Brain (organoid and tissue), 16 donors: ENCODE measurements at places on chromosomes 4 and X.

- DNase-seq: no peak
Measured at GRCh38 chr4:20194123-20195013, 57.3 kb upstream of the SLIT2 start.

GRCh38 chr4:80266253-80266901 is at the start of gene FGF5:
FGF5 (plus strand) TSS chr4:80266664; CDS start chr4:80266825, 161 bp downstream.
- DNase-seq: peak; percentile 63

GRCh38 chr4:138675685-138676084 is 339.9 kb upstream of the NOCT start:
- DNase-seq: no peak

- no peak for DNase-seq
Measured at GRCh38 chrX:72294497-72294896, 11.2 kb downstream of the CITED1 start.

- DNase-seq: no peak
Measured at GRCh38 chrX:56762707-56763555, 33.9 kb downstream of the NBDY start.

DNA sequence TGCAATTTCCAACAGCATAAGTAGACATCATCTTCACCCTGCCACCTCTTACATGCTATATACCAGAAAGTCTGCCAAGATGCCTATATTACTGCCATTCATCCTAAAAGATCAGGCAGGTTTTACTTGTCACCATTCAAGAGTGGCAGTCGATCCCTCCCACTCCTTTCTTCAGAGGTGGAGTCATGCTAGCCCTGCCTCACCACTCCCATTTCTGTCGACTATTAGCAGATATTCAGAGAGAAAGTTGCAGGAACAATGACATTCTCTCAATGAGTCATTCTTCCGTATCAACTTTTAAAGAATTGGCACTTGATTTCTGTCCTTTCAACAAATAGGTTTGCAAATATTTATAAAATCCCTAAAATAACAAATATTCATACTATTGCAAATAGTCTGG is 1060.1 kb downstream of the ADGRL3 start:
- DNase-seq: no peak

- DNase-seq: no peak
Measured at GRCh38 chr4:138200236-138200590, 41.9 kb downstream of the SLC7A11 start.

DNA sequence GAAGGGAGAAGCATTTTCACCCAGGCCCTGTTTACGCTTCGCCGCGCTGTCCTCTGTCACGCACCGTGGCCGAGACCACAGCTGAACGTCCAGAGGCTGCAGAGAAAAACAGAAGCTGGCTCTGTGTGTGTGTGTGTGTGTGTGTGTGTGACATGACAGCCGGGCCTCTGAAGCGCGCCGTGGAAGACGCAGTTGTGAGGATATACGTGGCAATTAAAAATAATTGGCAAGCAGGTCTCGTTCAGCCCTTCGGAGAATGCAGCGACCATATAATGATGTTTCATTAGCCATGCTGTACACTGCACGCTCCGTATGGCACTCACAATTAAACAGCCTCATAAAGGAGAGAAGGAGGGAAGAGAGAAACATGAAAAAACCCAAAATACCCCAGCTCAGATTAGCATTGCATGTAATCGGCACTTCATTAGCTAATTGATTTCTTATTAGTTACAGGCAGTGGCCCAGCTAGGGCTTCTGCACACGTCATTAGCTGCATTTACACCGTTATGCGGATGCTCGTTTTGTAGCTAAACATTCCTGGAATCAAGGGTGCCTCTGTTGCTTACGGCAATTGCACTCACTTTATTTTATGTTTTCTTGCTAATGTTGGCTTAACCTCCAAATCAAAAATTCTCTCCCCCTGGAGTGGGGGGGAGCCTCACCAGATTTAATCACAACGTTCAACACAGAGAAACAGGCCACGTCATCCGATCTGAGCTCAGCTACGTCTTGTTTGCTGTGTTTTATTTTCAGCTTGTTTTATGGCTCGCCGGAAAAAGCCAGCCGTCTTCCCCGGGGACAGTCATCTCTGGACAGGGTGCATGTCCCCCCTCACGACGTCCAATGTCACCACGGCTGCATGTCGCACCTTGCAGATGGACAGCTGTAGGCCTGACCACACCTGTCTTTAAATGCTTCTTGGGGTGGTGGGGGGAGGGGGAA is 74.6 kb upstream of the SHOX start:
- peak; percentile 94 for DNase-seq

- DNase-seq: no peak
Measured at GRCh38 chr4:1210971-1211370, 38.0 kb downstream of the CTBP1 start.

GRCh38 chr4:153622778-153623240 is 61.3 kb upstream of the TLR2 start:
- no peak for DNase-seq

DNA sequence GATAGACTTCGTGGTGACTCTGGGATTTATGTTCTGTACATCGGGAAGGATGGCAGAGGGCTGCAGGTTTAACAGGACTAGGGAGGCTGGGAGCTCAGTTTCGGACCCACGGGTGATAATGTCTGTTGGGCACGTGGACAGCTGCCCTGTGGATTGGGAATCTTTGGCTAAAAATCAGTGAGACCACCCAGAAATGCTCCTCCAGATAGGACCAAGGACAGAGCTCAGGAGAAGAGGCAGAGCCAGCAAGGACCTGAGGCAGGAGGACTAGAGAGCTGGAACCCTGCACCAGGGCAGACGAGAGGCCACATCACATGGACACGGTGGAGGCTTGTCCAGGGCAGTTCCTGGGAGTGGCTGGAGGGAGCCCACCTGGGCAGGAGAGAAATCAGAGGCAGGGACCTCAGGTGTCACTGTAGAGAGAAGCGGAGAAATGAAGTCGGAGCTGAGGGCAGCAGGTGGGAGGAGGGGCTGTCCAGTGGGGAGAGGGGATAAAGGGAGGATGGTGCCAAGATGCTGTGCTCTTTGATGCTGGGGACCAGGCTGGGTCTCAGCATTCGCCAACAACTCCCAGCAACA is 79.2 kb downstream of the CPZ start:
- DNase-seq: no peak

GRCh38 chrX:70444946-70445656 is 466 bp downstream of the DLG3 start:
- no peak for DNase-seq

- DNase-seq: no peak
Measured at GRCh38 chr4:136036744-136037143, 1495.5 kb downstream of the PCDH18 start.

GRCh38 chr4:34105311-34105710 is 2139.0 kb downstream of the ARAP2 start:
- no peak for DNase-seq

GRCh38 chrX:37712458-37712857 is 26.9 kb downstream of the XK start:
- DNase-seq: no peak

DNA sequence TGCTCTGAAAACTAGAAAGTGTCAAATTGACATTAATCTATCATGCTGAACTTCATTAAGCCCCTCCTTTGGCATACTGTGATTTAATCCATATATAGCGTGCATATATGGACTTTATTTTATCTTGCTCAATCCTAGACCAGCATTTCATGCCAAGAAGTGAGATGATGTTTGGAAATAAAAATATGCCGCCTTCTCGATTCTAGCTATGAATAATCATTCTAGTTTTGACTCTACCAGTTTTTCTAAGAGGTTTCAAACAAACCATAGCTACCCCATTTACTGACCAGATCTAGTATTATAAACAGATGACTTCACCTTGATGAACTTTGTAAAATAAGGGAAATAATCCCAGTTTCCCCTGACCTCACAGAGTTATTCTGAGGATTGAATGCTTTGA is 95.0 kb downstream of the ARX start:
- no peak for DNase-seq

GRCh38 chr4:187236209-187236890 is 512.7 kb upstream of the FAT1 start:
- peak; percentile 87 for DNase-seq

GRCh38 chr4:114907568-114907967 is 205.9 kb downstream of the NDST4 start:
- no peak for DNase-seq

DNA sequence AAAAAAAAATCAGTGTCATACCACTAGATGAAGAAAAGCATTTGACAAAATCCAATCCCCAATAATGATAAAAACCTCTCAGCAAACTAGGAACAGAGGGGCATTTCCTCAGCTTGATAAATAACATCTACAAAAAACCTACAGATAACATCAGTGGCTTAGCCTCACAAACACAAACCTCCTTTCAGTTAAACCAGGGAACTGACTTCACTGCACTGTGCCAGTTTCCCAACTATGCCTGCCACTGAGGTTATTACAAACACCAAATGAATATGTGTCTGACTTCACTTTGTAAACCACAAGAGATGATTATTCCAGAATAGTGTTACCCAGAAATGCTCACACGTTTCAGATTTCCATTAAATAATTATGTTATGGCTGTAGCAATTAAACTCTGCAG is 15.3 kb downstream of the MTMR8 start:
- no peak for DNase-seq

GRCh38 chrX:123311486-123311885 is 127.4 kb downstream of the GRIA3 start:
- DNase-seq: no peak

- peak; percentile 52 for DNase-seq
Measured at GRCh38 chrX:13051529-13052172, 7.2 kb upstream of the FAM9C start.

DNA sequence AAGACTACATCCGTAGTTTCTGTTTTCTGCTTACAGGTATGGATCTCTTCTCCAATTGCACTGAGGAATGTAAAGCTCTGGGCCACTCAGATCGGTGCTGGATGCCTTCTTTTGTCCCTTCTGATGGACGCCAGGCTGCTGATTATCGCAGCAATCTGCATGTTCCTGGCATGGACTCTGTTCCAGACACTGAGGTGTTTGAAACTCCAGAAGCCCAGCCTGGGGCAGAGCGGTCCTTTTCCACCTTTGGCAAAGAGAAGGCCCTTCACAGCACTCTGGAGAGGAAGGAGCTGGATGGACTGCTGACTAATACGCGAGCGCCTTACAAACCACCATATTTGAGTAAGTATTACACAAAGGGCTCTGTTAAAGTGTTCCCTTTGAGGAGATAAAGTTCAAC is 13.8 kb downstream of the PCDH10 start:
- DNase-seq: no peak

GRCh38 chr4:6633091-6633906 is 7.2 kb upstream of the MRFAP1 start:
- no peak for DNase-seq

- peak; percentile 67 for DNase-seq
Measured at GRCh38 chr4:3145234-3145924, 70.9 kb downstream of the HTT start.

GRCh38 chr4:124199755-124200154 is 512.8 kb downstream of the ANKRD50 start:
- DNase-seq: no peak

- peak; percentile 7 for DNase-seq
Measured at GRCh38 chr4:142719854-142720541, 126.1 kb downstream of the INPP4B start.

DNA sequence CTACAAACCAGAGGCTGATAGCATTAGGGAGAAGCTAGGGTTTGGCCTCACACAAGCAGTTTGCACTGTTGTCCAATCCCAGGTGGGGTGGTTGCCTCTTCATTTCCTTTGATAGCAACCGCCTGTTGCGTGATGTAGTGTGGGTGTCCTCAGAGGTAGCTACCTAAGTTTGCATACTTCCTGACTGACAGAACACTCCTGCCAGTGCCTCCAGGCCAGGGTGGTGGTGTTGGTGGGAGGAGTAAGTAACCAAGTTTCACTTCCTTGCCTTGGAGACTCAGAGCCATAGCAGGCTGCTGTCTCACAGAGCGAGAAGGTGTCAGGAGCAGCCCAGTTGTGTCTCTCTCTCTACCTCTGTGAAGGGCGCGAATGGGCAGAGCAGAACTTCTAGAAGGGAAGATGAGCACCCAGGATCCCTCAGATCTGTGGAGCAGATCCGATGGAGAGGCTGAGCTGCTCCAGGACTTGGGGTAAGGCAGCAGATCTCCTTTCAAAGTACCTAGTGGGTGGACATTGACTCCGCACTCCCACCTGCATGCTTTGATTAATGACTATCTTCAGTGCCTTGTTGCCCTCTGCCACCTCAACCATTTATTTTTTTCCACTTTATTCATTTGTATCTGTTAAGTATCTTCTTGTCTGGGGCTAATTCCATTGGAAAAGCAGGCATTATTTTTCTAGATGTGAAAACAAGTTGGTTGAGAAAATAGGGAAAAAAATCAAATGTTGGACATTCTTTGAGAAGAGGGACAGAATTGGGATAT is at the start of gene DAPP1:
DAPP1 (plus strand) TSS at position 283 of the 764 bp plus-strand sequence; CDS start at position 370, 87 bp downstream.
- no peak for DNase-seq

- no peak for DNase-seq
Measured at GRCh38 chr4:69323284-69323683, 43.0 kb downstream of the UGT2B28 start.

DNA sequence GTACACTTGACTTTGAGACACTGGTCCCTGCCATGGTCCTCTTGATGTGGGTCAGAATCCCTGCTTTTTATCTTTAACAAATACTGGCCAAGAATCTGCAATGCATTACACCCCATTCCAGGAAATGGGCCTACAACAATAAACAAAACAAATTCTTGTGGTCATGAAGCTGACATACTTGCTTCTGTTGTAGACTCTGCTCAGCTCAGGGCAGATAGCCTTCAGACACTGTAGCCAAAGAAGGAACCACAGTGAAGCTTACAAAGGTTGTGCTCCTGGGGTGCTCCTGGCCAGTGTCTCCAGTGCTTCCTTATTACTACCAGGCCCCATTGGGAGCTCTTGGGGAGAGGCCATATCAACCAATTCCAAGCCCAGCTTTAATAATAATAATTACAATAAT is 21.8 kb downstream of the KIAA1210 start:
- no peak for DNase-seq

DNA sequence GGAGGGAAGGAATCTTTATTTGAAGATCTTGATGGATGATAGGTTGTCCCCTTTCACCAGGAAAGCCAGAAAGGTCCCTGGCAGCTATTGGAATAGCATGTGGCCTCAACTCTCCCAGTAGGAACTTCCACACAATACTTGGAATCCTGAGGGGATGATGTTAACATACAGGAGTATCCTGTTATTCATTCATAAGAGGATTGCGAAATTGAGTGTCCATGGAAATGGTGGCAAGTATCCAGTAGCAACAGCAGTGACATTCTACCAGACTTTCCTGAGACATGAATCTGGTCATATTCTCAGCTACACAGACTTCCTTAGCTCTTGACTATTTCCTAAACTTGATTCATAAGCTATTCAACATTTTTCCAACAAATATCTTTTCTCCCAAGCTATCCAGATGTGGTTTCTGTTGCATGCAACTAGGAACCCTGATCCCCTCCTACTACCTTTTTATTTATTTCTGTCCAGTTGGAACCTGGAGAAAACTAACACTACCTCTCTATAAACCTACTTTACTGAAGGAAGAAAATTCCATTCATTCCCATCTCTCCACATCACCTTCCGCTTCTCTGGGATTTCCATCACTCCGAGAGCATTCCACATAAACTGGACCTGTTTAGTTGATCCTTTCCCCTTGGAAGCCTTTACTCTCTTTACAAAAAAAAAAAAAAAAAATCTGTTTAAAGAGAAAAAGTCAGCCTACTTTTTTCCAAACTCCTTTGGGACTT is 101.8 kb downstream of the ANXA5 start:
- no peak for DNase-seq
